Endothelial cell of umbilical vein (primary cell): ENCODE measurements at places on chromosomes 1 and 21. TPM values are rescaled to one million over a fixed set of nuclear protein-coding genes. Genes with fewer than 3 reads are reported as not detected.
A peak's percentile ranks its signal among the peaks of the same experiment; 100 is the strongest.

The SPRR2G gene
- not detected in 2 replicates for polyA plus RNA-seq

GRCh38 chr1:29240986-29241385 is 4.7 kb downstream of the PTPRU start:
- no peak for DNase-seq

GRCh38 chr1:61052395-61053225 is 29.8 kb upstream of the NFIA start:
- no peak for DNase-seq

The IL10 gene
- not detected in 2 replicates for polyA plus RNA-seq

GRCh38 chr1:219058891-219059820 is 114.5 kb upstream of the LYPLAL1 start:
- peak; percentile 3 for DNase-seq

The CR1 gene
- polyA plus RNA-seq, result not detected in 2 replicates

DNA sequence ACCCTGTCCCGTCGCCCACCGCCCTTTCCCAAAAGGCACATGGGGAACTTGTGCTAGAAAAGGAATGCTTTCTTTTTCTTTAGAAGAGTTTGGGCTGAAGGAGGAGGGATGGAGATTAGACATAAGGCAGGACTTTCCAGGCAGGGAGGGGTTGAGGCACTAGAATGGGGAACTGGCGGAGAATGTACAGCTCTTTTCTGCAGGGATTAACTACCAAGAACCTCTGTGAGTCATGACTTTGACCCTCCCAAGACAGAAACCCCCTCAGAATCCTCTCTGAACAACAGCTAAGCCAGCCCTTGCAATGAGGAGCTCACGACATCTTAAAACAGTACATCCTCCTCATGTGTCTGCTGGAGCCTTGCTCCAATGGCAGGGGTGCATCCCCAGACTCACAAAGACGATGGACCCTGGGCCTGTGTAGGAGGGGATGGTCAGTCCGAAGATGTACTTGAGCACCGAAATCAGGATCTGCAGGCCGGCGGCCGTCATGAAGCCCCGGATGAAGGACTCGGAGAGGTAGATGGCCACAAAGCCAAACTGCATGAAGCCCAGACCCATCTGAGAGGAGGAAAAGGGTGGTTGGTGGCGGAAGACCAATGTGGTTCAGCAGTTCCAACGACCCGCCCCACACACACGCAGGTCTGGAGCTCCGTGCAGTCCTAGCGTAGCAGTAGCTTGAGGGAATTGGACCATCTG is 13.6 kb downstream of the SLC26A9 start:
- no peak for DNase-seq

DNA sequence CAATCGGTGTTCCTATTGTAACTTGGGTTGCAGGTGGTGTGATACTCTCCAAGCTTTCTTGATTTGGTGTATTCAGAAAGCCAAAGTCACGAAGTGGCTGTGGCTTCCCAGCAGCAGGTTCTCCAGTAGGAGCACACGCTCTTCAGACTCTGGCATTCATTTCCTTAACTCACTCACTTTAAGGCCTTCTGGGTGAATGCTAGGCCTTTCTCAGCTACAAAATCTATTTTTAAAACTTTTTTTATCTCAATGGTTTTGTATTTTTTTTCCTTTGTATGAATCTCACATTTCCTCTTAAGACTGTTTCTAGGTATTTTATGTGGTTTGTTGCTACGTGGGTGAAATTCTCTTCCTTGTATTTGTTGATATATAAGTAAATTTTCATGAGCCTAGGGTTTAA is 22.9 kb upstream of the PKN2 start:
- DNase-seq, result no peak

GRCh38 chr1:74434321-74434720 is 78.1 kb downstream of the LRRC53 start:
- no peak for DNase-seq

The LCE1F gene
- polyA plus RNA-seq, result not detected in 2 replicates

GRCh38 chr1:39575191-39576015 is 1.2 kb downstream of the PABPC4 start:
- DNase-seq, result peak; percentile 49

GRCh38 chr1:198939956-198940355 is 301.1 kb downstream of the PTPRC start:
- DNase-seq, result no peak

- no peak for DNase-seq
Observed at GRCh38 chr1:66088787-66089186, 296.1 kb downstream of the PDE4B start.

DNA sequence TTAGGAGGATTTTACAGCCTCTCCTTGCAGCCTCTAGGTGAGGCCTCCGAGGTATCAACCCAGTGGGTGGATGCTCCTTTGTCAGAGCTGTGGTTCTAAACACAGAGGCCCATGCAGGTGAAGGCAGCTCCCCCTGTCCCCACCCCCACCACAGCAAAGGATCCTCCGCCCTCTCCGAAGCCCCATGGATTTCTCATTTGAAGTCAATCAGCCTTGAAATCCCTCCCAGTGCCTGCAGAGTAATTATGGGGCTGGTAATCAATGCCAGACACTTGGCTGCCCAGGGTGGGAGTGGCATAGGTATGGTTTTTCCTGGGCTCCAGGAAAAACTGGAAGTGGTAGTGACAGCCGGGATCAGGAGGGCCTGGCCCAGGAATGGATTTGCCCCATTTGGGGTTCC is 119.5 kb upstream of the CSF3R start:
- DNase-seq, result no peak

The WNT9A gene
- polyA plus RNA-seq, result 5.9 and 6.2 TPM in 2 replicates

GRCh38 chr1:97632075-97632474 is 288.8 kb downstream of the DPYD start:
- DNase-seq, result peak; percentile 92

GRCh38 chr21:31064803-31065202 is 26.5 kb upstream of the KRTAP19-8 start:
- DNase-seq, result no peak

GRCh38 chr1:111867868-111868440 is 112.3 kb downstream of the DDX20 start:
- no peak for DNase-seq

DNA sequence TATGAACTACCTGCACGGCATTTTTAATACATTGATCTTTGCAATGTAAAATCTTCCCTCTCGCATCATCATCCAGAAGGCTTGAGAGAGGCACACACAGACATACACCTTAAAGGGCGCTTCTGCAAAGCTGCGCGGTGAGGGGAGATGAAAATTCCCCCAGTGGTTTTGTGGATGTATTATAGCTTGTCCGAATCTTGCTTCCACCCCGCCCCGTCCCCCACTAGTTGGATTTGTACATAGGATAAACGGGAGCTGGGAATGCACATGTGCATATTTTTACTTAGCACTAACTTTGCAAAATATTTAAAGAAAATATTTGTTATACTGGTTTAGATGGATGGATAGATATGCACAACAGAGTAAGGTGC is 542 bp upstream of the ASTN1 start:
- no peak for DNase-seq

GRCh38 chr1:5690898-5691297 is 301.3 kb downstream of the NPHP4 start:
- no peak for DNase-seq
